A673 (cell line): ENCODE measurements at places on chromosomes 7 and 10.

DNA sequence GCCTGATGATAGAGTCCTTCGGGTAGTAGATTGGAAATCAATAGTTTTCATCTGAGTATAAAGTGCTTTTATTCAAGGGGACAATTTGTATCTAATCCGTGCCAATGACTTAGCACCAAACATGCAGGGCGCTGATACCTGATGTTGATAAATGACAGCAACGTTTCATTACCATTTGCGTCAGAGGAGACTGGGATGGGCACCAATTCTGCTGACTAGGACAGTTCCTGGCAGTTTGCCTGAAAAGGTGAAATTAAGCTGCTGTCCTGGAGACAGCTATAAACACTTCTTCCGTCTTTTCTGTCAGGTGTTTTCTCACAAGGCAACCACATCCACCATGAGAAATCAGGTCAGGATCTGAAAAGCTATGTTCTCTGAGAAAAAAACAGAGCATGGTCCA, 1136.4 kb downstream of the TYW1 start:
- DNase-seq = no peak

DNA sequence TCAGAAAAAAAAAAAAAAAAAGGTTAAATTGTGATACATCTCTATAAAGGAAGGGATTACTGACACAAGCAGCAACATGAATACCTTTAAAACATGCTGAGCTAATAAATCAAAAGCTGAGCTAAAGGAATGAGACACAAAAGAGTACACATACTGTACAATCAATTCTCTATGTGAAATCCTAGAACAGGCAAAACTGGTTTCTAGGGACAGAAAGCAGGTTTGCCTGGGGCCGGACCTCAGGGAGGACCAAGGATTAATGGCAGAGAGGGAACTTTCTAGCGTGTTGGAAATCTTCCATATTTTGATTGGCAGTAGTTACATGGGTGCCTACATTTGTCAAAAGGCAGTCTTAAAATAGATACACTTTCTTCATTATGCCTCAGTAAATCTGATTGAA, 52.5 kb downstream of the KLRG2 start:
- no peak for DNase-seq

DNA sequence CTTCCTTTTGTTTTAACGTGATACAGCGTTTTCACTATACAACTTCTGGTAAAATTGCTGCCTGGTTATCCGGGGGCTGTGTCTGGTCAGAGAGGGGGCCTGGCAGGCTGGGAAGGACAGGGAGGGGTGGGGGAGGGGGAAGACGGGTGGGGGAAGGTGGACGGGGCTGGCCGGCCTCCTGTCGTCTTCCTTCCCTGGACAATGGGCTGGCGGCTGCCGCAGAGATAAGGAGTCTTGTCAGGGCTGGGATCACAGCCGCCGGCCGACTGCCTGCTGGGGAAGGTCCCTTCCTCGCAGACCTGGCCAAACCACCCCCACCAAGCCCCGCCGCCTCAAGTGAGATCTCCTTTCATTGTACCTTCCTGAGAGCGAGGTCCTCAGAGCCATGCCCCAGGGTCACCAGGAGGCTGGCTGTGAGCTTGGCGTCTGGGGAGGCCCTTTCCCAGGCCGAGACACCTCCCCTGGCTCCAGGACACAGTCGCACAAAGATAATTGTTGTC, 151.2 kb upstream of the TNRC18 start:
- DNase-seq = no peak

- DNase-seq = no peak
These were observed 4.7 kb downstream of the BAZ1B start for GRCh38 chr7:73517241-73517995.

GRCh38 chr10:107013258-107014006, 151.1 kb downstream of the SORCS1 start:
- DNase-seq = no peak

DNA sequence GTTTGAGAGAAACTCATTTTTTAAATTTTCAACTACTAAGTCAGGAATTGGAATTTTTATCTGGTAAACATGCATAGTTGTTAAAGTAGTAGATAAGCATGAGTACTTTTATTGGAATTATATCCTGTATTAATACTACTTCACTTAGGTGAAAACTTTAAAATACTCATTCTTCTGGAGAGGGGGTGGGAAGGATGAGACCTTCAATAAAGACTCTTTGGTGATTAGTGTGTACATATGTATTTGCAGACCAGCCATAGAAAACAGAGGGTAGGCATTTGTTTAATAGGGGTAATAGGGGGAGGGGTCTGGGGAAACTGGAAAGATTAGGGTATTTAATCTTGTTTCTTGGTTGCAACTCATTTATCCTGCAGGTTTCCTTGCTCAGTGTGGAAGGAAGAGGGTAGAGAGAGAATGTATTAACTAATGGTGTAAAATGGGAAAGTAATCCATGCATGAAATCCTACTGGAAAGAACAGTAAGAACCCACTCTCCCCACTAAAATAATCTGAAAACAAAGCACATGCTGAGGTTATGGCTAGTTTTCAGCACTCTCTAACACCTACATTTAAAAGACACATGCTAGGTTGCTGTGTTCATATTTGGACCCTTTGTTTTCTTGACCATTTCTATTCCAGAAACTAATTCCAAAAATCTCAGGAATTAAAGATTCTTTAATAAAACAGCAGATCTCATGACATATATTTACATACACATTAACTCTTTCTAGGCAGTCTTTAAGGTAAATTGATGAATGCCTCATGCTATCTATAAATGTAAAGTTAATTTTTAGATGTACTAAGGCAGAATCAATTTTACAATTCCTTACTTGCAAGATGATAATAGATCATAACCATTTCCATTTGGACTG, 6.2 kb upstream of the IGF2BP3 start:
- DNase-seq = peak; percentile 30
